ENCODE measurements at places on chromosomes 13 and 19.

GRCh38 chr19:14614099-14614412 lies 31.2 kb downstream of the CLEC17A start:
- no peak for DNase-seq

- no peak for DNase-seq
Measured at GRCh38 chr13:90305796-90306195, 1041.7 kb upstream of the MIR17HG start.

DNA sequence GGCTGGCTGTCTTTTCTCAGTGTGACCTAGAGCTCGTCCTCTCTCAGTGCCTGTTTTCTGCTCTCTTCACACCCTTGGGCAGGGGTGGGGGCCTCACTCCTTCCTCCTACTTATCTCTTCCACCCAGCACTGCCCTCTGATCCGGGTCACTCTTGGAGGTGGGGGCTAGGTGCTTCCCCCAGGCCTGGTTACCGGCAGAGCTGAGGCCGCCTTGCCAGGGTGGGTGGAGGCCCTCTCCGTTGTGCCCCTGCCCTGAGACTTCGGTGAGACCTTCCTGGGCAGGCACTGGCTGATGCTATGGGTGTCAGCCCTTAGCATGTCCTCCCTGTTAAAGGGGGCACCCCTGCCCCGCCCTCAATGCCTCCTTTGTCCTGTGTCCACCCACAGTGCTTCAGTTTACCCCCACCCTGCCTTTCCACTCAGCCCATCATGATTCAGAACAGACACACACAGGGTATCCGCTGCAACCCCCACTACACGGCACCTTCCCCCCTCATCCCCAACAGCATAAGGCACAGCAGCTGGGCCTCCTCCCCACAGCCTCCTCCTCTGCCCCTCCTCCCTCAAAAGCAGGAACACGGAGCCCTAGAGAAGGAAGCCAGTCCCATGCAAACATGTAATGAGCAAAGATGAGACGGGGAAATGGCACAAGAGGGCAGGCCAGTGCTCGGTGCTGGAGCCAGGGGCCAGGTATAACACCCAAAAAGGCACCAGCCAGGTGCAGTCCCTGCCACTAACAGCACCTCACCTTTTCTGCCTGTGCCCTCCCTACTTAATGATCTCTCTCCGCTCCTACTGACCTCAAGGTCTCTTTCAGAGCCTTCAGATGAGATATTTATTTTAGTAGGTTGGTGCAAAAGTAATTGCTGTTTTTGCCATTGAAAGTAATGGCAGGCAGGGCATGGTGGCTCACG lies 9.8 kb downstream of the ZGLP1 start:
- no peak for DNase-seq

GRCh38 chr19:41601771-41602170 lies 25.1 kb downstream of the CEACAM4 start:
- no peak for DNase-seq
